ENCODE measurements at places on chromosomes 11 and 22. TPM values are rescaled to one million over a fixed set of nuclear protein-coding genes. Genes with fewer than 3 reads are reported as not detected.

- H3K4me3 ChIP-seq = no peak overlapping the region
- no peaks in the 10 kb centered on the region for H3K4me1 ChIP-seq
- DNase-seq = no peak
- no peaks in the 10 kb centered on the region for H3K27me3 ChIP-seq
- H3K27ac ChIP-seq = no peak overlapping the region
Measured at GRCh38 chr11:87803748-87804147, 371.5 kb downstream of the RAB38 start.

DNA sequence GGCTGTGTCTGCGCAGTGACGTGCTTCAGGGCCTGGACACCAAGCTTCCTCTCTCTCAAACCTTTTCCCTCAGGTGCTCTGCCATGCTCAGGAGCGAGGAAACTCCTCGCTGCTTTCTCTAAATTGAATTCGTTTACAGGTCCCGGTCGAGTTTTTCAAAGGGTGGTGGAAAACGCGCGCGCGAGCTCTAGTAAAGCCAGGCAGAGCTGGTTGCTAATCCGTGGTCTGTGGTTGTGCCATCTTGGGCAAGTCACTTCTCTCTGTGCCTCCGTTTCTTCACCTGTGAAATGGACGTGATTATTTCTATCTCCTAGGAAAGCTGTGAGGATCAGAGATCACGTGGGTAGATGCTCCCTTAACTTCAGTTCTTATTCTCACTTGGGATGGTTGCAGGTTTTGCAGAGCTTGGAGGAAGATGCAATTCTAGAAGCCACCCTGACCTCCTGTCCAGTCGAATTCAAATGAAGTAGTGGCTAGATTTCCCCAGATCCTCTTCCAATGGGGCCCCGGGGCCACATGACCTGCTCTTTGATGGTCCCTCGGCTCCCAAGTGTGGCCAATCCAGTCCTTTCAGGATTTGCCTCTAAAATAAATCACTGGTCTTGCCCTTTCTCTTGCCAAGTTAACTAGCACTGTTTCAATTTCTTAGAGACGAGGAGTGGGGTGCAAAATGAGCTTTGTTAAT lies 10.5 kb upstream of the ALX4 start:
- H3K4me3 ChIP-seq = no peak overlapping the region
- H3K27me3 ChIP-seq = peaks cover 91% of the 10 kb centered on the region
- no peaks in the 10 kb centered on the region for H3K36me3 ChIP-seq
- H3K27ac ChIP-seq = no peak overlapping the region
- H3K4me1 ChIP-seq = peaks cover 8% of the 10 kb centered on the region

DNA sequence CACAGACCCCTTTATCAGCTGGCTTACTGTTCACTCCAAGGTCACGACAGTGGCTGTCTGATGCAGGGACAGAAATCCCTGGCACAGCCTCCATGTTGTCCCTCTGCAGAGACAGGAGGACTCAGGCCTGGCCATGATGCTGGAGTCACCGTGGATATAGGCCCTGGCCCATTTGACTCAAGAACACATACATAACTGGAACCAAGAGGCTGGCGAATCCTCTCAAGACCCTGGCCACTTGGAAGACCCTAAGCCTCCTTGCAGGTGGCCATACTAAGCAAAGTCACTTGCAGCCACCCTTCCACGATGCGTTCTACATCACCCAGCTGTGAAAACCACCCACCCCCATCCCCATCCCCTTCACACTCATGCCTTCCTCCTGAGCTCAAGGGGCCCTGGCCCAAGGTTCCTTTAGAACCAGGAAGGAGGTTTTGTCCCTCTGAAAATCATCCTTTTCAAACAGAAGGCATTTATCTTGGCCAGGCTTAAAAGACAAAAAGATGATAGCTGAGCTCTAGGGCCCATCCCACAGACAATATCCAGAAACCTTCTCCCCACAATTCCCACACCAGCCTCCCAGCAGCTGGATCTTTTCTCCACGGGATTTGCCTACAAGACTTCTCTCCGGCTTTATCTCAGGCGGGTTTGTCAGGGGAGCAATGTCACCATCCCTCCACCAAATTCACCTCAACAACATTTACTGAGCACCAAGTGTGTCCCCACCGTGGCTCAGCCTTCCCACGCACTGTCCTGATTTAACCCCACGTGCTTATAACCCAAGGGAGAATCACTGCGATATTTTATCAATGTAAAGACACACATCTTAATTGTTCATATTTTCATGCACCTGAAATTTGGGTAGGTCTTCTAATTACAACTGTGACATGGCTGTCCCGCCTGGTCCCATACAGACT lies 123.4 kb upstream of the SERPIND1 start:
- H3K4me3 ChIP-seq = no peak overlapping the region
- no peaks in the 10 kb centered on the region for H3K4me1 ChIP-seq
- H3K36me3 ChIP-seq = no peaks in the 10 kb centered on the region
- no peak overlapping the region for H3K27ac ChIP-seq

CD6 gene
- total RNA-seq = 402 TPM

SYT12 gene
- not detected for total RNA-seq

Data from activated CD4-positive, alpha-beta T cell treated with anti-CD3 and anti-CD28 coated beads, Interleukin-2, amount 10 ng/mL, durations not matched to agents 7 days and 5 days (primary cell).